ENCODE measurements at places on chromosomes 3 and 15. TPM values are rescaled to one million over a fixed set of nuclear protein-coding genes. Genes with fewer than 3 reads are reported as not detected.

The CALML4 gene
- 16.5 TPM for total RNA-seq

GRCh38 chr3:51605938-51606337, 65.1 kb upstream of the TEX264 start:
- peaks cover 10% of the 10 kb centered on the region for H3K4me1 ChIP-seq
- H3K27ac ChIP-seq: peak overlapping the region; percentile 1
- DNase-seq: no peak
- peaks cover 21% of the 10 kb centered on the region for H3K36me3 ChIP-seq

- DNase-seq: no peak
- no peak overlapping the region for H3K27ac ChIP-seq
- H3K27me3 ChIP-seq: no peaks in the 10 kb centered on the region
- H3K36me3 ChIP-seq: peaks cover 44% of the 10 kb centered on the region
- H3K4me1 ChIP-seq: peaks cover 4% of the 10 kb centered on the region
- no peak overlapping the region for H3K4me3 ChIP-seq
Measured at GRCh38 chr3:45487508-45487907, 99.1 kb downstream of the LARS2 start.

The GOLGA6L10 gene
- total RNA-seq: 0.76 TPM

The OXSR1 gene
- total RNA-seq: 56.4 TPM

GRCh38 chr3:23550402-23550801, 255.4 kb upstream of the UBE2E1 start:
- no peaks in the 10 kb centered on the region for H3K27me3 ChIP-seq
- no peaks in the 10 kb centered on the region for H3K36me3 ChIP-seq
- H3K4me3 ChIP-seq: no peak overlapping the region

All from activated CD4-positive, alpha-beta T cell treated with anti-CD3 and anti-CD28 coated beads, Interleukin-2, amount 10 ng/mL, durations not matched to agents 24 days and 14 days (primary cell).